ENCODE measurements at places on chromosomes 16 and 17.

DNA sequence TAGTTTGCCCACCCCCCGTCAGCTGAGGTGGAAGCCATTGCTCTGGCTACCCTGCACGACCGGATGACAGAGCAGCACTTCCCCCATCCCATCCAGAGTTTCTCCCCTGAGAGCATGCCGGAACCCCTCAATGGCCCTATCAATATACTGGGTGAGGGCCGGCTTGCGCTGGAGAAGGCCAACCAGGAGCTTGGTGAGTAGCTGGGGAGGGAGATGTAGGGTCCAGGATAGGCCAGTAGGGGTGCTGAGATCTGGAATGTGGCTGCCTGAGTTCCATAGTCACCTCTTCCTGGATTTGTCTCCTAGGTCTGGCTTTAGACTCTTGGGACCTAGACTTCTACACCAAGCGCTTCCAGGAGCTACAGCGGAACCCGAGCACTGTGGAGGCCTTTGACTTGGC lies 6.4 kb downstream of the PFAS start:
- DNase-seq: no peak

GRCh38 chr17:20982589-20983358 lies 60.0 kb downstream of the USP22 start:
- no peak for DNase-seq

DNA sequence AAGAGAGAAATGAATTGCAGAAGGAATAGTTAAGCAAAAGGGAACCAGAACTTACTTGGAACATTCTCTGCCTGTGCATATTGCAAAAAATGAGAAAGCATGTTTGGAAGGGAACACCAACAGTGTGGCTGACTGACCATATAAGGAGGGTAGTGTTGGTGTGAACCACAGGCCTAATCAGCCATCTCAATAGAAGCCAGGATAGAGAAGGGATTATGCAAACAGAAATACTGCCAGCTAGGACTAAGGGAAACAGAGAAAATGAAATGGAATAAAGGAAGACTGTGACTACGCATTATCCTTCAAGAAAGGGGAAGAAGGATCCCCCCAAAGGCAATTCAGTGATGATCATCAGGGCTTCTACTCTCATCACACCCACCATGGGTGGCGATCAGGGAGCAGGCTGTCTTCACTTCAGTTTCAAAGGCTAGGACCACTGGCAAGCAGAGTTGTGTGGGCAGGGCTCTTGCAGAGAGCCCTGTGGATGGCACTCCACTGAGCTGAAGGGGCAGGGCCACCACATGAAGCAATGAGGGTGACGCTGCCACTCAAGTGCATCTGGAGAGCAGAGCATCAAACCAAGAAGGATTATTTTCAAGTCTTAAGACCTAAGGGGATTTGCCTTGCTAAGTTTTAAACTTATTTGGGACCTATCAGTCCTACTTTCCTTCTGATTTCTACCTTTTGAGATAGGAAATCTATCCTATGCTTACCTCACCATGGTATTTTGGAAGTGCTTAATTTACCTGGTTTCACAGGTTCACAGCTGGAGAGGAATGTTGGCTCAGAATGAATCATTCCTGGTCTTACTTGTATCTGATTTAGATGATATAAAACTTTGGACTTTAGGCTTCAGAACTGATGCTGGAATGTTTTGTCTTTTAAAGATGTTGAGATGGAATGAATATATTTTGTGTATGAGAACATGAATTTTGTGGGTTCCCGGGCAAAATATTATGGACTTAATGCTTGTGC lies 140.5 kb downstream of the SSH2 start:
- no peak for DNase-seq

- DNase-seq: no peak
These were observed 10.6 kb upstream of the PLD6 start for GRCh38 chr17:17216776-17217175.

DNA sequence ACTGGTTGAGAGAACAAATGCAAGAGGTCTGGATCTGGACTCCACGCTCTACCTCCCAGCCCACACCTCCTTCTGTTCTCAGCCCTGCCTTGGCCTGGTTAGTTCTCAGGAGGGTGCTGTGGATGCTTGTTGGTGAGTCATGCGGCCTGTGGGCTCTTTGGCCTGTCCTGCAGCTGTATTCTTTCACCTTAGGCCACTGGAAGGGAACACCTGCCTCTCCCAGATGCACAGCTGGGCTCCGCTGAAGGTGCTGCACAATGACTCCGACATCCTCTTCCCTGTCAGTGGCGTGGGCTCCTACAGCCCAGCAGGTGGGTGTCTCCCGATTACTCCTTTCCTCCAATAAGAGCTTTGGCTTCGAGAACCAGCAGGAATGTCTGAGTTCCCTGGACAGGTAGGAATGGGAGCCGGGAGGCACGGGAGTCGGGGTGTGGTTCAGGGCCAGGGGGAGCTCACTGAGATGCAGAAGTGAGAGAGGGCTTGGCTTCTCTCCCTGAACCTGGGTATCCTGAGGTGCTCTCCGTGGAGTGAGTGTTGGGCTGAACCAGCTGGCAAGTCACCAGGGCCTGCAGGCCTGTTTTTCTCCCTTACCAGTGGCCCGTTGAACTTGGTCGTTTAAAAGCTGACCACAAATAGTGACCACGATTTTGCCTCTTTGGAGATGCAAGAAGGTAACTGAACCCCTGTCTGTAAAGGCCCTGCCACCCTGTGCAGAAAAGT lies 85.0 kb downstream of the SNX29 start:
- no peak for DNase-seq

GRCh38 chr16:47728205-47728604 lies 267.1 kb downstream of the PHKB start:
- DNase-seq: no peak

DNA sequence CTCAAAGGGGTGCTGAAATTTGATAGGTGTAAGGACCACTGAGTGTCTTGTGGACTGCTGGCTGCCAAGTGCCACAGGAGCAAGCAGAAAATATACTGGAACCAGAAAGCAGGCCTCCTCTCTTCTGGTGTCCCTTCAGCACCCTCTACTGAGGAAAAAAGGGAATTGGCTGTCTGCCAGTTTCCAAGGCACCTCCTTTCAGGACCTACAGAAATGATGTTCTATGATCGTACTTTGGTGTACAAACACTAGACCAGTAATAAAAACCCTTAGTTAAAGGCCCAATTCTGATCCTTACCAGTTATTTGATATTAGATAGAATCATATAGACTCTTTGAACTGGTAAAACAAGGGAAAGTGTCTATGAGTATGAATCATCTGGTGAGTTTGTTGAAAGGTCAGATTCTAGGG lies 35.8 kb upstream of the BCAS3 start:
- DNase-seq: no peak

- DNase-seq: no peak
These were observed at the start of gene MARCHF10 for GRCh38 chr17:62807812-62808575. TSS of gene MARCHF10 (minus strand) at chr17:62808314. CDS start at chr17:62801735, 6,579 bp downstream.

DNA sequence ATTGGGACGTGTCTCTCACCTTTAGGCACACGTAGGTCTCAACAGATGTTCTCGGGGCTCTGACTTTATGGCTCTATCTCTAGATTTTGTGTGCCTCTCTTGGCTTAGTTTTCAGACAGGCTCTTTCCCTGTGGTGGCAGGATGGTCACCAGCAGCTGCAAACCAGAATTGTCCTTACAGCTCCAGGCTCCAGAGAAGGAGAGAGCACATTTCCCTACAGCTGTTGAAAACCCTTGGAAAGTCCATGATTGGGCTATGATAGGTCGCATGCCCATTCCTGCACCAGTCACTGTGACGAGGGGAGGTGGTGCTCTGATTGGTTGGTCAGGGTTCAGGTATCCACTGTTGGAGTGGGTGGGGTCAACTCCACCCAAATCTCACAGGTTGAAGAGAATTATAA lies 41.5 kb downstream of the SHISA9 start:
- DNase-seq: no peak

DNA sequence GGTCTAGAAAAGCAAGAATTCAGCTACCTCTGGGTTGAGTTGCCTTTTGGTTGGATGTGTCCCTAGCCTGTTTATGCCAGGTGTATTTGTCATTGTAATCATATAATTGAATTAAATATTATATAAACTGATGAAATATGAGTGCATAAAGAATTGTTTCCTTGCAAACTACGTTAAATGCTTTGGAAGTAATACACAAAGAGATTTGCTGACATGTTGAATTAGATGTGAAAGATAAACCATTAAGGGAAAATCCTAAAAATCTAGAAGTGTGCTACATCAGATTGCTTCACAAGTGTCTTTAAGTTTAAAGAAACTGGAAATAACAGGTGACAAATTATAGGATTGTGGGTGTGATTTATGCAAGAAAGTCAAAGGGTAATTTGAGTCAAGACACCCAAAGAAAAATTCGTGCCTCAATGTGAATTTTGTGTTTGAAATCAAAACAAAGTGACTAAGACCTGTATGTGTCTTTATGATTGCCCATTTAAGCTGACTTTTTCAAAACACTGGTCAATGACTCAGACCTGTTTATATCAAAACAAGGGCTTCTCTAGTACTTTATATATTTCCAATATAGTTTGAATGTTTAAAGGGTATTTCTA lies 5.1 kb upstream of the PYY start:
- no peak for DNase-seq

GRCh38 chr16:9138731-9139501 lies 47.5 kb downstream of the HAPSTR1 start:
- no peak for DNase-seq

GRCh38 chr16:47734081-47734857 lies 273.1 kb downstream of the PHKB start:
- DNase-seq: no peak

DNA sequence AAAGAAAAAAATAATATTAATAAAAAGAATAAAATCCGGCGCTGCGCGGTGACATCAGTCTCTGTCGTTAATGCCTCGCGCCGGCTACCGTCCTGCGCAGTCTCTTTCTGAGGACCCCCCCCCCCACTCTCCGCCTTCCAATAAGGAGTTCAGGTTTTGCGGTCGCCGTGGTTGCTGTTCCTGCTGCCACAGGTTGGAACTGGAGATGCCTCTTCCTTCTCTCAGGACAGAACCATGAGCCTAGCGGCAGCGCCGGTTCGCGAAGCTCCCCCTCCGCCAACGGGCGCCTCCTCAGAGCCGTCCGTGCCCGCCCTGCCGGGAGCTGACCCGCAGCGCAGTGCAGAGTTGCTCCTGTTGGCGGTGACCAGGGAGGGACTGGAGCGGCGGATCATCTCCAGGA lies 2093.4 kb downstream of the TP53TG3F start:
- no peak for DNase-seq

- DNase-seq: no peak
These were observed 54.1 kb downstream of the PSMD12 start for GRCh38 chr17:67312265-67312664.

DNA sequence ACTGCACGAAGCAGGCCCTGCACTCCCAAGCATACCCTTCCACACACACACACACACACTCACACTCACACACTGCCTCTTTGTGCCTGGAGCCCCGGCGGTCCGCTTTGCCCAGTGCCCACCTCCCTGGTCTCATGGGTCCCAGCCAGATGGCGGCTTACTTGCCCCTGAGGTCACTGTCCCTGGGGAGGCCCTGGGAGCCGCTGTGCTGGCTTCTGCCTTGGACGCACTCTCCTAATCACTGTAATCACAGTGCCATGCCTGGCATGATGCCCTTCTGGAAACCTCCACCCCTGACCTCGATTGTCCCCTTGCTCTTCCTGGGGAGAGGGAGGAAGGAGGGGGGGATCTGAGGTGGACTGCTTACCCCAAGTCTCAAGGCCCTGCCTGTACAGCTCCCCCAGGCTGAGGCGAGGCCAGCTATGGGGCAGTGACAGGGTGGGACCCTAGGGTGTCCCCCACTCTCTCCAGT lies 36.0 kb downstream of the ARHGAP23 start:
- no peak for DNase-seq

- no peak for DNase-seq
These were observed 1.7 kb downstream of the SLC22A31 start for GRCh38 chr16:89198417-89199240.

GRCh38 chr17:65370669-65371131 lies 190.7 kb downstream of the AXIN2 start:
- DNase-seq: no peak

GRCh38 chr17:70091696-70092095 lies 16.7 kb downstream of the KCNJ16 start:
- no peak for DNase-seq

DNA sequence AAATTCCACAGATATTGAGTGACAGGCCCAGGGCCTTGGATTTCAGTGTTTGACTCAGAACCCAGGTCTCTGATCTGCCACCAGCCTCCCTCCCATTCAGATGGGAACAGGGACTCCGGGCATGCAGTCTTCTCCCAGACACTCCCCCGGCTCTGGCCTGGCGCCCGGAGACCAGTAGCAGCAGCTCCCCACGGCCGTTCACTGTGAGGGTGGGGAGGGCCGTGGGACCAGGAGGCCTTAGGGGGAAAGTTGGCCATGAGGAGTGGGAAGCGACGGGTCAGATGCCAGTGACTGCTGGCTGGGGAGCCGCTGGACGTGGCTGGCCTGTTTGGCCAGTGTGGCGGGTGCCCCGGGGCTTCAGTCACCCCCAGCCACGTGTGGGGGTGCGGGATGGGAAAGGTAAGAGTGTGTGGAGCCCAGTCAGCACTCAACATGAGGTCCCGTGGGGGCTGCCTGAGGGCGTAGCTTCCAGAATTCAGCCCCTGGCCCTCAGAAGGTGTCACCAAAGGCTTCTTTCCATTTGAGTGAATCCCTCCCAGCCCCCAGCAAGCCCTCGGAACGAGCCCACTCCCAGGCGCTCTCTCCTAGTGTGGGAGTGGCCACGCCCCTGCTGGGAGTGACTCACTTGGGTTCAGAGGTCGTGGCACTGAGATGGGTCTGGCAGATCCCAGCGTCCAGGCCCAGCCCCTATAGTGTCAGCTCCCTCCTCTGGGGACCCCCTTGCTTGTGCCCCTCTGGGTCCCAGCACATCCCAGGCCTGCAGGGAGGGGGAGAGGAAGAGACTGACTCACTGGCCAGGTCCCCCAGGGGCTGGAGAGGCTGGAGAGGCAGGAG lies 309.4 kb downstream of the SEC14L1 start:
- no peak for DNase-seq

DNA sequence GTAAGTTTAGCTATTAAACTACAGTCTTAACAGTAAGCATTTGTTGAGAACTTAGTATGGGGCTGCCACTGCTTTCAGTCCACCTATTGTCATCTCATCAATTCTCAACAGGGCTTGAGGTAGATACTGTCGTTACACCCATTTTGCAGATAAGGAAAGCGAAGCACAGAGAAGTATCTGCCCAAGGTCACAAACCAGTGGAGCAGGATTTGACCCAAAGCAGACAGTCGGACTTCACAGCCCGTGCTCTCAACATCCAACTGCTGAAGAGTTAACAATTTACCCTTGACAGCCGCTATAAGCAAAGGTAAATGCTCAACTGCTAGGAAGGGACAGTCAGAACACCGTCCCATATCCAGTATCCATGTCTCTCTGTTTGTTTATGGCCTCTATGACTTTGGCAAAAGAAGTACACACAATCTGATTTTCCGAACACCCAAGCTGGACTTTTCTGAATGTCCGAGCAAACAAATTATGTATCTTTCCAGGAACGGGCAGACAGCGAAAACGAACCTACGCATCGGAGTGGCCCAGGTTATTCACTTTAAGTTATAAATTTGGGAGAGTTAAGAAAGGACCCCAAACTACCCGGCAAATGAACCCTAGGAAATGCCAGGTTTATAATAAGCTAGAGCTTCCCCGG lies 1.2 kb downstream of the SIAH1 start:
- no peak for DNase-seq

DNA sequence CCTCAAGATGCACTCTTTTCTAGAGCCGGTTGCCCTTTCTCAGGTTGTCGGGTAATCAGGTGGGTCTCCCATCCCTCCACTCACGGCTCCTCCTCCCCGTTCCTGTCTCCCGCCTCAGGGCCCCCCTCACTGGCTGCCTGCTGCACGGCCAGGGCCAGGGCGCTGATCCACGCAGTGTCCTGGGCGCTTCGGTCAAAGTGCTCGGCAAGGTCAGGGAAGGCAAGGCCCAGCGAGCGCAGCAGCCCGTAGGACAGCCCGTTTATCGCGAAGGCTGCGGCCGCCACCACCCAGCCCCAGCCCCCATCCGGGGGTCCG lies 753 bp downstream of the SLC16A11 start:
- DNase-seq: no peak
